ENCODE measurements at places on chromosomes 5 and 9.
A peak's percentile ranks its signal among the peaks of the same experiment; 100 is the strongest.

DNA sequence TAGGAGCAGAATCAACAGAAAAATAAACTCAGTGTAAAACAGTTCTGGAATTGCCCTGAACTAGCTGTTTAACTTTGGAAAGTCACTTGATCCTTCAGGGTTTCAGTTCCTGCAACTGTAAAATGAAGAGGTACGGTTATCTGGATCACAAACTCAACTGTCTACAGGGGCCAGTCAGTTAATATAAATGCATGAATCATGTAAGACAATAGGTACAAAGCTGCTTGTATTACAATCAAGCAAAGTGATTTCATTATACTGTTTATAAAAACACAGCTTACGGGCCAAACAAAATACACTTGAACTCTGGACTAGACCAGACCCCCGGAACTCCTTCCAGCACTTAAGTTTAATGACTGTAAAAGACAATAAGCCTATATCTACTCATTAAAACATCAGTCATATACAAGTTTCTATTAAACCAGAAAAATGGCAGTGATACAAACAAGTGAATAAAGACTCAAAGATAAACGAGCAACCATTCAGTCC lies 73.0 kb downstream of the MRPS27 start:
- no peak for DNase-seq

- DNase-seq, result no peak
These were observed 8.2 kb upstream of the TYRP1 start for GRCh38 chr9:12684974-12685373.

- peak; percentile 97 for DNase-seq
These were observed 1.9 kb downstream of the SPARC start for GRCh38 chr5:151684690-151685361.

- no peak for DNase-seq
These were observed 48.6 kb upstream of the ADCY2 start for GRCh38 chr5:7347377-7347776.

GRCh38 chr5:146878476-146879172 lies at the start of gene PPP2R2B:
PPP2R2B (minus strand) TSS chr5:146878757.
- DNase-seq, result no peak

DNA sequence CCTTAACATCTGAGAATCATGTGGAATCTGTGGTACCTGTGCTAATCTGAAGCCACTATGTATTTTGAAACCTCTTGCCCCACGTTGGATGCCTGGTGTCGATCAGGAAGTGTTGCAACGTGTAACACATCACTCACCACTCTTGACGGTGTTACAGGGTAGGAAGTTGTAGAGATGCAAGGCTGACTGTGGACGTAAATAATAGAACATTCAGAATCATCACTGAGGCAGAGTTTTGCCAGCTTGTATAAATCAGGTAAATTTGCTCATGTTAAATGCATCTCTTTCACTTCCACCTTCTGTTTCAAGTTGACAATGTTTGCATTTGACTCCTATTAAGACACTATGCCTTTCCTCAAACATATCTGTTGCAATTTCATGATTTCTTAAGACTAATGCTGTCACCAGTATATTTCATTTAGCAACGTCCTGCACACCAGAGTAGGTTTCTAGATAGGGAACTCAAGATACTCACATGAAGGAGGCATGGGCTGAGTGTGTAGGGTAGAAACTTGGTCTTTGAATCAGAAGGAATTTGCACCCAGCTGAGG lies 38.1 kb downstream of the BASP1 start:
- no peak for DNase-seq

GRCh38 chr9:73234008-73234360 lies 82.3 kb downstream of the ANXA1 start:
- no peak for DNase-seq

- DNase-seq, result peak; percentile 34
These were observed 237.5 kb downstream of the CHSY3 start for GRCh38 chr5:130141659-130142320.

All from fibroblast of skin of left quadriceps (primary cell).